ENCODE measurements at places on chromosomes 2 and 18.

DNA sequence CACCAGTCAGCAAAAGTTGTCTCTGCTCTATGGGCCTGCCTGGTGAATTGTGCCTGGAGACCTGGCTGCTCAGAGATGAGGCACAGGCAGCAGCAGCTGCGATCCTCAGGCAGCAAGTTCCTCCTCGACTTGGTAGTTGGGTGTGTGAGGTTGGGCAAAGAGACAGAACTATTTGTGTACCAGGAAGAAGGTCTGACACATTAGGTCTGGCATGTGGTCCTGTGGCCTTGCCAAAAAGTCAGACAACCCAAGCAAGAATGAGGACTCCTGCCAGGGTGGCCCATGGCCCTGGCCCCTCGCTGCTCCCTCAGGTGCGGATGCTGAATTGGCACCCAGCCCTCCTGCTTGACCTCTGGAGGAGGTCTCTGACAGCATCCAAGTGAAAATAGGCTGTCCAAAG, 192.7 kb downstream of the DYSF start:
- no peaks in the 10 kb centered on the region for H3K4me1 ChIP-seq
- no peak overlapping the region for H3K27ac ChIP-seq
- peaks cover 7% of the 10 kb centered on the region for H3K36me3 ChIP-seq
- H3K4me3 ChIP-seq: no peak overlapping the region
- H3K27me3 ChIP-seq: no peaks in the 10 kb centered on the region

GRCh38 chr2:157830696-157831570, 45.2 kb downstream of the ACVR1 start:
- no peaks in the 10 kb centered on the region for H3K36me3 ChIP-seq
- peak overlapping the region; percentile 86 for H3K27ac ChIP-seq
- peaks cover 6% of the 10 kb centered on the region for H3K4me1 ChIP-seq
- H3K27me3 ChIP-seq: no peaks in the 10 kb centered on the region

DNA sequence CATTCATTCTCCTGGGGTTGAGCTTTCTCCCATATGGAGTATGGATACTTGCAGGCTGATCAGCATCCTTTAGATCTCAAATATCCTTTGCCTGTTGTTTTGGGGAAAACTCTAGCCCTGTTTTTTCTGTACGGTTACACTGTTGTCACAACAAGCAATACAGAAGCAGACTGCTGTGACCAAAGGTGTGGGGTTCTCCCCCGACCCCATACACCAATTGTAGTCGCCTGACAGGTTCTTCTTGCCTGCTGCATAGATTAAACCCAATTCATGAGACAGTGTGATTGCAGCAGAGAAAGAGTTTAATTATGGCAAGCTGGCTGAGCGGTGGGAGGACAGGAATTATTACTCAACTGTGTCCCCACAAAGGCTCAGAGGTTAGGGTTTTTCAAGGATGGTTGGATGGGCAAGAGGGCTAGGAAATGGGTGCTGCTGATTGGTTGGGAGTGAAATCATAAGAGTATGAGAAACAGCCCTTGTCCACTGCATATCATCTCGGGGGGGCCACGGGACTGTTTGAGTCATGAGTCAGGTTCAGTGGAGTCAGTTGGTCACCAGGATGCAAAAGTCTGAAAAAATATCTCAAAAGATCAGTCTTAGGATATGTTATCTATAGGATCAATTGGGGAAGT, 40.6 kb downstream of the ITGB1BP1 start:
- DNase-seq: no peak
- no peaks in the 10 kb centered on the region for H3K36me3 ChIP-seq

DNA sequence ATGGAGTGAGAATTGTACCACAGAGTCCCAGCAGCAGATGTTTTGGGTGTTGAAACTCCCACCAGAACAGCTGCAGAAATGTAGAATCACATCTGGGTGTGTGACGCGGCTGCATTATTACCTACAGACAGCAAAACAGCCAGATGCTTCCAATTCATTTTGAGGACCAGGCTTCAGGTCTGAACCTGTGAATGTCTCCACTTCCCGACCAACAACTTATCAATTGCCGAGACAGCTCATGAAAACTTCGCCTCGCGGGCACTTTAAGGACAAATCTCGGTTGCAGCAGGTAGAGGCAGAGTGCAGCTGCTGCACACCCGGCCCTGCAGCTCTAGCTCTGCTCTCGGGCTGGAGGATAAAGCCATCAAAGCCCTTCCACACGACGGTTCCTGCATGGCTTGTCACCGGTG, 202.0 kb downstream of the HRH4 start:
- no peak for DNase-seq
- H3K4me3 ChIP-seq: no peak overlapping the region
- H3K27ac ChIP-seq: no peak overlapping the region
- no peaks in the 10 kb centered on the region for H3K4me1 ChIP-seq

DNA sequence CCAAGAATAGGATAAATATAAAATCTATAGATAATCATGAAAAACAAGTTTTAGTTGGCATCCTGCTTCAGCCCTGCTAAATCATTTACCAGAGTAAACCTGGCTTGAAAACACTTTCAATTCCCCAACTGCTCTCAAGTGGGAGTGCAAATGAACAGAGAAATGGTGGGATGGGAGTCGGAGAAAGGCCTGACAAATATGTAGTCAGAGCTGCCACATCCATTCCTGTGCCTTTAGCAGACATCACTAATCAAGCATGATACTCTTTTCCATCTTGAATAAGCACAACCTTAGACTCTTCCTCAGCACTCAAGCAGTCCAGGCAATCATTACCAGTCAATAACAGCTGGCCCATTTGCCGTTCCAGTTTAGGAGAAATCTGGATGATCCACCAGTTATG, 101.3 kb downstream of the ANKRD44 start:
- H3K4me1 ChIP-seq: peaks cover 4% of the 10 kb centered on the region
- peak overlapping the region; percentile 54 for H3K27ac ChIP-seq
- DNase-seq: no peak

- H3K4me1 ChIP-seq: no peaks in the 10 kb centered on the region
- peaks cover 15% of the 10 kb centered on the region for H3K36me3 ChIP-seq
- no peak overlapping the region for H3K4me3 ChIP-seq
- no peak overlapping the region for H3K27ac ChIP-seq
Measured at GRCh38 chr18:79693561-79694205, 14.1 kb downstream of the CTDP1 start.

DNA sequence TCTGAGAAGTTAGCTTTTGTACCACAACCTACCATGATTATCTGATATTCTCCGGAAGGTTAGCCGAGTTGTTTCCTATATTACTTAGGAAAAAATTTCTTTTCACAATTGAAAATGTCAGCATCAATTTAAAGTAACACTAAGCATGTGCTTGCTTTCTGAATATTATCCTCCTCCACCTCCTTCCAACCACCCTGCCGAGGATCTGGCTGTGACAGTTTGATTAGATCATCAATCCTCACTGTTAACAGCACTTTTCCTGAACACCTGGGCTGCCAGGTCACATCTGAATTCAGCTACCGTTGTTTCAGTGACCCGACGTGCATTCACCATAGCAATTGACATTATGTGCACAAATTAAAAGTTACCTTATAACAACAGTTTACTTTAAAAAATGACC, 207.0 kb downstream of the ZNF407 start:
- DNase-seq: no peak
- H3K27me3 ChIP-seq: no peaks in the 10 kb centered on the region
- no peak overlapping the region for H3K27ac ChIP-seq
- H3K4me3 ChIP-seq: no peak overlapping the region
- peaks cover 11% of the 10 kb centered on the region for H3K4me1 ChIP-seq
- H3K36me3 ChIP-seq: no peaks in the 10 kb centered on the region

Measured in liver (tissue), 10 donors.